ENCODE measurements at places on chromosomes 16 and 17. TPM values are rescaled to one million over a fixed set of nuclear protein-coding genes. Genes with fewer than 3 reads are reported as not detected.

GRCh38 chr16:83300326-83300725 is 507.5 kb upstream of the HSBP1 start:
- no peak for DNase-seq

GRCh38 chr17:69717214-69717613 is 302.7 kb downstream of the MAP2K6 start:
- no peak for DNase-seq

DNA sequence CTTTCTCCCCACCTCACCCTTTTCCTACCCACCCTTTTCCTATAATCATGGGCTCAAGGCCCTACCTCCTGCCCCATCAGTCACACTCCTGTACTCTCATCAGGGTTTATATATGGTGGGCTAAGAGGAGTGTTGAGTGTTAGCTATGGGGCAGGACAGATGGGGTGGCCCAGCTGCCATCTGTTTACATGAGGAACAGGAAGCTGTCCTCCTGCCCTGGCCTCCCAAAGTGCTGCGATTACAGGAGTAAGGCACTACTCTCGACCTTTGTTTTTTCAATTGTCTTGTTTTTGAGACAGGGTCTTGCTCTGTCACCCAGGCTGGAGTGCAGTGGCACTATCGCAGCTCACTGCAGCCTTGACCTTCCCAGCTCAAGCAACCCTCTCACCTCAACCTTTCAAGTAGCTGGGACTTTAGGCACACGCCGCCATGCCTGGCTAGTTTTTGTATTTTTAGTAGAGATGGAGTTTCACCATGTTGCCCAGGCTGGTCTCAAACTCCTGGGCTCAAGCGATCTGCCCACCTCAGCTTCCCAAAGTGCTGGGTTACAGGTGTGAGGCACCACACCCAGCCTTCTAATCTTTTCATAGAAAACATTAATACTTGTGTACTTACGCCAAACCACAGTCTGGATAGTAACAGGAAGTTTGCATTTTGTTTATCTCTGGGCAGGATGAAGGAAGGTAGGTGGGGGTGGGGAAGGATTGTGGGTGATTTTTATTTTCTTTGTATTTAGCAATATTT is 1.6 kb downstream of the TRADD start:
- no peak for DNase-seq

GRCh38 chr17:75317671-75318070 is 28.4 kb upstream of the SLC25A19 start:
- DNase-seq: no peak

The OR1F1 gene
- polyA plus RNA-seq: not detected

GRCh38 chr17:49762151-49762941 is 1.6 kb downstream of the FAM117A start:
- DNase-seq: no peak

DNA sequence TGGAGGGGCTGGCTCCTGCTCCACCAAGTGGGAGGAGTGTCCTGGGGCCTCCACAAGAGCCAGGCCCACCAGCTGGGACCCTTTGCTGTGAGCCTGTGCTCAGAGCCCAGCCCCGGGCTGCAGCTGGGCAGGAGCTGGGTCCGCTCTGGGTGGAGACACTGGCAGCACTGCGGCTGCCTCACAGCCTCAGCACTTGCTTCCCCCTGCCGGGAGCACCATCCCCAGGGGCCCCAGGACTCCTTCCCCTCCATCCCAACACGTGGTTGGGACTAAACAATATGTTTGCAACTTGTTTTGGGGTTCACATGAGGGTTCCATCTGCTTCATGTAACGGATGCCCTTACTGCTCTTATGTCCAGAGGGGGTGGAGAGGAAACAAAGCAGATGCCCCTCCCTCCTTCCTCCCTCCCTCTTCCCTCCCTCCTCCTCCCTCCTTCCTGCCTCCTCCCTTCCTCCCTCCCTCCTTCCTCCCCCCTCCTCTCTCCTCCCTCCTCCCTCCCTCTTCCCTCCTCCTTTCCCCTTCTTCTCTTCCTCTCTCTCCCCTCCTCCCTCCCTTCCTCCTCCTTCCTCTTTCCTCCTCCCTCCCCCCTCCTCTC is 16.3 kb upstream of the CBFA2T3 start:
- DNase-seq: no peak

GRCh38 chr16:2515180-2515851 is 1.6 kb downstream of the ATP6V0C start:
- DNase-seq: no peak

The C16orf89 gene
- 11.6 TPM for polyA plus RNA-seq

GRCh38 chr16:30184891-30185682 is 1.7 kb downstream of the CORO1A start:
- no peak for DNase-seq

DNA sequence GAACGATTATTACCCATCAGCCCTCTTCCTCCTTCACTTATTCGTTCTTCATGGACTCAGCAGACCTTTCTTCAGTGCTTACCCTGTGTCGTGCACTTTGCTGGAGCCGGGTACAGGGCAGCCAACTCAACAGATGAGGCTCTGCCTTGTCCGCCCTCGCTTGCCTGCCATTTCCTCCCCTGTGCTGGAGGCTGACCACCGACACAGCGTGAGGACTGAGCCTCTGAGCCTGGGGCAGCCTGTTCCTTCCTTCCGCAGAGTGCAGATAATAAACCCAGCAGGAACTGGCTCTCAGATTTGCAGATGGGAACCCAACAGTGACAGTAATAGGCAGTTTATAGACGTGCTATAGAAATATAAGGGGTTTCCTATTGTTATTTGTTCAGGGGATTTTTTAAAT is 7.0 kb upstream of the SLC39A11 start:
- DNase-seq: no peak

DNA sequence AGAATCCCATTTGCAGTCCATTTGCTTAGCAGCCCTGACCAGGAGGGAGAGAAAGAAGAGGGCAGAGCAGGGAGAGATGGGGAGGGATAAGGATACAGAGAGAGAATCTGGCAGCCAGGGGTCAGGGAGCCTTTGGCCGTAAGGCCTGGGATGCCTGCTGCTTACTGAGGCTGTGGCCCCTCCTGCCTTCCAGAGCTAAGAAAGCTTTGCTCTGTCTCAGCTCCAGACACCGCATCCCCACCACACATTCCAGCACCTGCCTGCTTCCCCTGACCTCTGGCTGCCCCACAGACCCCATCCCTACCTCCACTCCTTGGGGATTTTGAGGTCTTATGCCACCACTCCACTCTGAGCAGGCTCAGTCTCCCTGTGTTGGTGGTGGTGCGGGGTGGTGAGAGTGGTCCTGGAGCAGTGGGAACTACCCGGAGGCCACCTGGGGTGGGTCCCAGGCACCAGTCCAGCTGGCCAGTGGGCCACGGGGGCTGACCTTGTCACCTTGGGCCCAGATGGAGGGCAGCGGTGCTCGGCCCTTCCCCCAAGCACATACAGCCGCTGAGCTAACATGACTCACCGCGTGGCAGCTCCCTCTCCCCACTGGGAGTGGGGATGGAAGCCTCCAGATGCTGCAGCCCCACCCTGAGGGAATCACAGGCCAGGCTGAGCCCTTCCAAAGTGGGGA is 58.3 kb downstream of the RAI1 start:
- no peak for DNase-seq

The CCL4 gene
- polyA plus RNA-seq: 3.2 TPM

- DNase-seq: no peak
Observed at GRCh38 chr17:75077496-75078283, 10.1 kb upstream of the SLC16A5 start.

DNA sequence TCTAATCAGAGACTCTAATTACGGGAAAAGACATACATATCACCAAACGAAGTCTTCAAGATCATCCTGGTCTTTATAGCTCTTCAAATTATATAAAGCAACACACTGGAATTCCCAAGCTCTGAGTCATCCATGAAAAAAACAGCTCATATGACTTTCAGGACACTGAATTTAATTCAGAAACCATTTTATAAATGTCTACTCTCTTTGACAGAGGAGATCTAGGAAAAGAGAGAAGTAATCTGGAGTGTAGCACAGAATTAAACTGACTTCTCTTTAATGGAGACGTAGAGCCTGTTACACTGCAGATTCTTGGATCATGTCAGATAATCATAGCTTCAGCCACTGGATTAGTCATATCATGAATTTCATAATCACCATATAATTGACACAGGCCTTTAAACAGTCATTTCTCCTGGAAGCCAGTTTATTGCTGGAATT is 86.8 kb upstream of the WSB1 start:
- no peak for DNase-seq

- no peak for DNase-seq
Observed at GRCh38 chr17:12924614-12925013, 93.2 kb downstream of the ELAC2 start.

GRCh38 chr16:84672276-84673202 is 24.2 kb downstream of the KLHL36 start:
- DNase-seq: no peak

DNA sequence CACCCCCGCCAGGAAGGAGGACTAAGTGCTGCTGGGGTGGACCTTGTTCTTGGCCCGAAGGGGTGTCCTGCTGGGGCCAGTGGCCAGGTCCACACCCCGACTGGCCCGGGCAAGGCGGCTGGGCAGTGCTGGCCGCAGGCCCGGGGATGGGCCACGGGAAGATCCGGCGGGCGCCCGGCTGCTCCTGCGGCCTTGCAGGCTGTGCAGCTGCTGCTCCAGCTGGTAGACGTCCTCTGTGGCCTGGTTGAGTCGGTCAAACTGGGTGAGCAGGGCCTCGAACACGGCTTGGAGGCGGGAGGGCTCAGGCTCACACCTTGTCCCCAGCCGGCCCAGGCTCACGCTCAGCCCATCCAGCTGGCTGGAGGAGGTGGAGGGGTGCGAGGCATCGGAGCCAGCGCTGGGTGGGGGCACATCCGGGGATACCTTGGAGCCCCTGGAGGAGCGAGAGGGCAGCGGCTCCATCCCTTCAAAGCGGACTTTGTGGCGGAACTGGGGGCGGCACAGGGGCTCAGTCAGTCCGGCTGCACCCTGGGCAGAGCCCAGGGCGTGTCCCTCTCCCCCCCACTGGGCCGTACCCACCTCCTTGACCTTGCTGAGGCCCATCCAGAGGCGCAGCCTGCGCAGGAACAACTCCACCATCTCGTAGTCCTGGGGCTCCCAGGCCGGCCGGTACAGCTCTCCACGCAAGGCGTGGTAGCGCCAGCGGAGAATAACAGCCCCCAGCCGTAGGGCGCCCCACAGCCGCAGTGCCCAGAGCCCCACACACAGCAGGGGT is 42.1 kb downstream of the TSC2 start:
- no peak for DNase-seq

The WFIKKN1 gene
- polyA plus RNA-seq: 1.9 TPM

- DNase-seq: no peak
Observed at GRCh38 chr17:67624886-67625656, 92.7 kb upstream of the NOL11 start.

GRCh38 chr16:5604770-5605169 is 507.2 kb upstream of the EEF2KMT start:
- no peak for DNase-seq

The CDH1 gene
- polyA plus RNA-seq: 118 TPM

GRCh38 chr17:45718791-45719190 is 65.3 kb upstream of the CRHR1 start:
- DNase-seq: no peak

DNA sequence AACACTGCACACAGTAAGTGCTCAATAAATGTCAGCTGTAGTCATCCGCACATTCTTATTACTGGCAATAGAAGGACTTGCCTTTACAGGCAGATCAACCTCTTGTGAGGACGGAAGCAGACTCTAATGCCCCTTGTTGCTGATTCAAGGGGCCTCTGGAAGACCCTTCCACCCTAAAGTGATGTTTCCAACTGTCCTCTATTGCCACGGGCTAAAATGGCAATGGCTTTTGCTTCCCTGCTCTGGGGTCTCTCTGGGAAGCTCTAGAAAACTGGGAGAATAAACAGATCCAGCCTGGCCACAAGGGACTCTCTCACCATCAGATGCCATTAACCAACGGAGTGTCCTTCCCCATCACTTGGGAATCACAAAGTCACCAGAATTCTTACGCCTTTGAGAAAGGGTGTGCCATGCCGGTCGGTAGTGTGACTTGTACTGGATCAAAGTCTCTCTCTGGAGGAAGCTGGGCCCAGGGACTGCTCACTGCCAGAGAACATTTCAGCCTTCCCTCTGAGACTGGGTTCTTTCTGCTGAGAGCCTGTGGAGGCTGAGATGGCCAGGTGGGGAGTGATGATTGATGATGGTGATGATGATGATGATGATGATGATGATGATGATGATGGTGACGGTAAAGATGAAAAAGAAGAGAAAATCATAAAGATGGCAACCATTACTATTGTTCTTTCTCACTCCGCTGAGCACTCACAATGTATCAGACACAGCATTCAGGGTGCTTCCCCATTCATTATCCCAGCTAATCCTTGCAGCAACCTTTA is 146.8 kb downstream of the CYLD start:
- DNase-seq: no peak

DNA sequence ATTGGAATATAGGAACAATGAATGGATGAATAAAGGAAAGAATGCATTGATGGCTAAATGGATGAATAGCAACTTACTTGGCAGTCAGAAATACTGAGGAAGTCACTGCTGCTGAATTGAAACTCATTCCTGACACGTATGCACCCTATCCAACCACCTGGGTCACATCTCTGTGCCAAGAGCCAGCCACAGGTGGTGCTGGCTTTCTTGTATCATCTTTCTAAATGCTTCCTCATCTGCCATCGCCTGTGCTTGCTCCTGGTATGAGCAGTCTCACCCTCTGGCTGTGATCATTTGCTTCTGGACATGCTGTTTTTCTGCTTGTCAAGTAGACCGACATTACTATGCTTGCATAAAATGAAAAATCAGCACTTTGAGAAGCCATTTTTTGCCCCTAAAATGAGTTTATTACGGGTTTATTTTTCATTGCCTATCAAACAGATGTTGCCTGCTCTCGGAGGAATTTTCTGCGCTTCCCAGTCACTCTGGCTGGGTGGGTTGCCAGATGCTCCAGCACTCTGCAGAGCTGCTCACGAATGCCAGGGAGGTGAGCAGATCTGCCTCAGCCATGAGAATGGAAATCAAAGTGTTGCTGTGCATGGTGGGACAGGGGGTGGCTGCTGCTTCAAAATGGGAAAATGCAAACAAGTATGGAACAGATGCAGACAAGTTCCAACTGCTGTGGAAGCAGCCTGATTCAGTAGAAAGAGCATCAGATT is 1349.6 kb upstream of the CDH8 start:
- no peak for DNase-seq

- DNase-seq: no peak
Observed at GRCh38 chr16:25174285-25174684, 42.5 kb upstream of the AQP8 start.

Measured in right renal pelvis (tissue), 4 donors.